ENCODE measurements at places on chromosomes 4 and X. TPM values are rescaled to one million over a fixed set of nuclear protein-coding genes. Genes with fewer than 3 reads are reported as not detected.

P2RY4 gene
- not detected for total RNA-seq

GPRIN3 gene
- total RNA-seq: 3.4 TPM

DNA sequence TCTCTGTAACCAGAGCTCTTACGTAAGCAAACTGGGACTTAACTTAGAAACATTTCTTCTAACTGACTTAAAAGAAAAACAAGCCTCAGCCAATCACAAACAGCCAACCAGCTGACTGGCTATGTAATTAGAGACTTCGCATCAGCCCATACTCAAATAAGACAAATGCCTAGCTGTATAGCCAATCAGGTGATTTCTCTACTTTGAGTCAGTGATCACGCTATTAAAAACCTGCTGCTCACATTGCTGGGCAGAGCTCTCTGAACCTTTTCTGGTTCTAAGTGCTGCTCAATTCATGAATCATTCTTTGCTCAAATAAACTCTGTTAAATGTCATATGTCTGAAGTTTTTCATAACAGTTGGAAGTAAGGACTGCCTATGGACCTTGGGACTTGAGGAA lies 9.9 kb upstream of the SMIM10L2A start:
- H3K4me3 ChIP-seq: no peak overlapping the region
- no peak for DNase-seq
- H3K27ac ChIP-seq: no peak overlapping the region
- no peaks in the 10 kb centered on the region for H3K4me1 ChIP-seq

- no peaks in the 10 kb centered on the region for H3K36me3 ChIP-seq
- H3K4me3 ChIP-seq: no peak overlapping the region
- H3K4me1 ChIP-seq: no peaks in the 10 kb centered on the region
- H3K27me3 ChIP-seq: no peaks in the 10 kb centered on the region
- DNase-seq: no peak
- H3K27ac ChIP-seq: no peak overlapping the region
These were observed 205.4 kb downstream of the GRIA2 start for GRCh38 chr4:157425897-157426296.

GRCh38 chrX:16892504-16893362 lies 22.6 kb upstream of the RBBP7 start:
- no peak overlapping the region for H3K27ac ChIP-seq
- peak; percentile 88 for DNase-seq
- H3K27me3 ChIP-seq: peaks cover 7% of the 10 kb centered on the region
- H3K36me3 ChIP-seq: no peaks in the 10 kb centered on the region
- H3K4me3 ChIP-seq: no peak overlapping the region

GRCh38 chrX:13483773-13484172 lies 85.6 kb upstream of the EGFL6 start:
- no peaks in the 10 kb centered on the region for H3K4me1 ChIP-seq
- no peak overlapping the region for H3K4me3 ChIP-seq
- H3K27me3 ChIP-seq: no peaks in the 10 kb centered on the region
- no peak for DNase-seq
- H3K27ac ChIP-seq: no peak overlapping the region

GRCh38 chrX:44105228-44105913 lies 132.2 kb upstream of the NDP start:
- DNase-seq: no peak
- no peaks in the 10 kb centered on the region for H3K27me3 ChIP-seq
- H3K27ac ChIP-seq: no peak overlapping the region
- H3K4me1 ChIP-seq: no peaks in the 10 kb centered on the region
- no peak overlapping the region for H3K4me3 ChIP-seq
